ENCODE measurements at places on chromosomes 2 and 18.

DNA sequence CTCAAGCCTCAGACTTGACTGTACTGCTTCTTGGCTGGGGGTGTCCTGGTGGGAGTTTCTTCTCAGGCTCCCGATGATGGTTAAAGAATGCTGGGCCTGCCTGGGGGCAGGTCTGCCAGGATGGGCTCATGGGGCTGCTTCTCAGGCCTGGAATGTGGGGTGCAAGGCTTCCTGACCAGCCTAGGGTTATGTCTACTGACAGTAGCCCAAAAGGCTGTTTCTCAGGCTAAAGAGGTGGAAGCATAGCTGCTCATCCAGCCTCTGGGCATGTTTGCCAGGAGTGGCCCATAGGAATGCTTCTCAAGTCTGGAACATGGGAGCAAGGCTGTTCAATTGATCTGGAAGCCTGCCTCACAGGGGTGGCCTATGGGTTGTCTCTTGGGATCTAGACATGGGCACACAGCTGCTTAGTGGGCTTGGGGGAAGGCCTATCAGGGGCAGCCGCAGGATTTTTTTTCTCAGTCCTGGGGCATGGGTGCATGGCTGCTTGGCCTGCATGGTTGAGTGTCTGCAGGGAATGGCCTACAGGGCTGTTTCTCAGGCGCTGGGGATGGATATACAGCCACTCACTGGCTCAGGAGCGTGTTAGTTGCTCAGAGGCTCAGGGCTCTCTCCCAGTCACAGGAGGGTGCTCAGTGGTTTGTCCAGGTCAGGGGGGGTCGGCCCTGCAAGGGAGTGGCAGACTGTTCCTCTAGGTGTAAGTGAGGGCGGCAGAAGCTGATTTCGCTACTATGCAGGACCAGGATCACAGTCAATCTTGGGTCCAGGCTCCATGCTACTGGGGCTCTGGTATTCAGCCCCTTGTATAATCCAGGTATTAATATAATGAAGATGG is 617.3 kb upstream of the REG3G start:
- DNase-seq, result no peak

GRCh38 chr2:120825370-120826259 is 89.9 kb downstream of the GLI2 start:
- no peak for DNase-seq

- DNase-seq, result no peak
Observed at GRCh38 chr2:164178835-164179465, 442.3 kb downstream of the GRB14 start.

DNA sequence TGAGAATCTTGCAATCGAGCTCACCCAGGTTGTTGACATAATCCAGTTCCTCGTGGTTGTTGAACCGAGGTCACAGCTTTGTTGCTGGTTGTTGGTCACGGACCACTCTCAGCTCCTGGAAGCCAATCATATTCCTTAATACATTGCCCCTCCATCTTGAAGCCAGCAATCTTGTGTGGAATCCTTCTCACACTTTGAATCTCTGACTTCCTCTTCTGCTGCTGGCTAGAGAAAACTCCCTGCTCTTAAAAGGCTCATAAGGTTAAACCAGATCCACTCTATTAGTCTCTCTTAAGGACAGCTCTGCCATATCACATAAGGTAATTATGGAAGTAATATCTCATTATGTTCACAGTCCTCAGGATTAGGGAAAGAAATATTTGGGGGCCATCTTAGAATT is 41.1 kb downstream of the SP140 start:
- no peak for DNase-seq

DNA sequence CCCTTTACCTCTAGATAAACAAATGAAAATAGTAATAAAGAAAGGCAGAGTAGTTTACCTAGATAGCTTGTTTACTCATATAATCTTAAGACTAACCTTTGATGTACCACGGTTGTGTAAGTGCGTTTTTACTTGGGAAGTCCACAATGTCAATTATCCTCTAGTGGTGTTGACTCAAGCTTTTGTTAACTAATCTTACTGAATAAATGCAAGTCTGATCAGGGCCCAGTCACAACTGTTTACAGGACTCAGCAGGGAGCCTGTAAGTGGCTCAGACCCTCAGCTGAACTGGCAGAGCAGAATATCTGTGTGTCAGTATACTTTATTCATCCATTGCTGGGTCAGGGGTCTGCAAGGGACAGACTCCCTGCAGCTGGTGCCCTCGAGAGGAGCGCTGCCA is 98.1 kb upstream of the ACAA2 start:
- no peak for DNase-seq

DNA sequence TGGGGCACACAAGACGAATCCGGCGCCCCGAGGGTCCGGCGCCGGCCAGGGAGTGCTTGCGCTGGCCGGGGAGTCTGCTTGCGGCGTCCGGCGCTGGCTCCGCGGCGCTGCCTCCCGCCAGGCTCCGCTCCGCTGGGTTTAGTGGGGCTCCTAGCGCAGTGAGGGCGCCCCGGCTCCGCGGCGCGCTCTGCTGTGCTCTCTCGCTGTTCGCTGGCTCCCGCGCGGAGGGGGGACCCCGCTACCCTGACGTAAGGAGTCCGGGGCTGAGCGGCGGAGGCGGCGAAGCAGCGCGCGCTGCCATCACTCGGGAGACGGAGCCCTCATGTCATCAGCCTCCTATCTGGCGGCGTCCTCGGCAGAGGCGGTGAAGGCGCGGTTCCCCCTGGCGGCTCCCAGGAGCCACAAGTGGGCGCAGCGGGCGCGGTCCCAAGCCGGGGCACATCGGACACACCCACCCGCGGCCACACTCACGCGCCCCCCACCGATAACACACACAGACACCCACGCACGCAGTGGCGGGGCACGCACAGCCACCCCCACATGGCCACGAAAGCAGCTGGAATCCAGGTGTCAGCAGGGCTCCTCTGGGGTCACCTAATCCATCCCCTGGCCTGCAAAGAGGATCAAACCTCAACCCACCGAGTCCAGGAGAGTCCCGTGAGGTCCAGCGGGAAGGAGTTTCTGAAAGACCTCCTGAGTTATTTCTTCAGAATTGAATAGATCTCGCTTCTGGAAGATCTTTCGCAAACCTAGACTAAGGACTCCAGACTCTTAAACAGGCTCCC is at the start of gene C1QL2:
TSS of gene C1QL2 (minus strand) at position 189 of the 785 bp plus-strand sequence. CDS start 482 bp downstream, outside the sequence.
- no peak for DNase-seq

DNA sequence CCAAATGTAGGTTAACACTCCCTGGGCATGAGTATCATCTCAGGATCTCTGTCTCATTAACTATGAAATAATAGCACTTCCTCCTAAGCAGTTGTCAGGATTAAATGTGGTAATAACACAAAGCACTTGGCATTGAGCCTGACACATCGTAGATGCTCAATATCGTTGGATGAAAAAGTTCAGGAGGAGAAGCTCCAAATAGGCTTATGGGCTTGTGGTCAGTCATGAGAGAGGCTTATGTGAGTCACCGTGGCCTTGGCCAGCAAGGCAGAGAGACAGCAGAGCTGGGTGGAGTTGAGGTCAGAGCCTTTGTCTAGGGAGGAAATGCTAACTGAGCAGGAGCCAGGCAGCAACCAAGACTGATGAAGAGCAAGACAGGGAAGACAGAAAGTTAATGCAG is 68.3 kb upstream of the PPM1B start:
- no peak for DNase-seq

- no peak for DNase-seq
Observed at GRCh38 chr2:50538147-50538546, 493.8 kb downstream of the NRXN1 start.

GRCh38 chr2:216490061-216490460 is 8.6 kb upstream of the RPL37A start:
- no peak for DNase-seq
